ENCODE measurements at places on chromosomes 5 and 9.

GRCh38 chr5:40121236-40121635 lies 558.5 kb upstream of the PTGER4 start:
- no peak for DNase-seq

DNA sequence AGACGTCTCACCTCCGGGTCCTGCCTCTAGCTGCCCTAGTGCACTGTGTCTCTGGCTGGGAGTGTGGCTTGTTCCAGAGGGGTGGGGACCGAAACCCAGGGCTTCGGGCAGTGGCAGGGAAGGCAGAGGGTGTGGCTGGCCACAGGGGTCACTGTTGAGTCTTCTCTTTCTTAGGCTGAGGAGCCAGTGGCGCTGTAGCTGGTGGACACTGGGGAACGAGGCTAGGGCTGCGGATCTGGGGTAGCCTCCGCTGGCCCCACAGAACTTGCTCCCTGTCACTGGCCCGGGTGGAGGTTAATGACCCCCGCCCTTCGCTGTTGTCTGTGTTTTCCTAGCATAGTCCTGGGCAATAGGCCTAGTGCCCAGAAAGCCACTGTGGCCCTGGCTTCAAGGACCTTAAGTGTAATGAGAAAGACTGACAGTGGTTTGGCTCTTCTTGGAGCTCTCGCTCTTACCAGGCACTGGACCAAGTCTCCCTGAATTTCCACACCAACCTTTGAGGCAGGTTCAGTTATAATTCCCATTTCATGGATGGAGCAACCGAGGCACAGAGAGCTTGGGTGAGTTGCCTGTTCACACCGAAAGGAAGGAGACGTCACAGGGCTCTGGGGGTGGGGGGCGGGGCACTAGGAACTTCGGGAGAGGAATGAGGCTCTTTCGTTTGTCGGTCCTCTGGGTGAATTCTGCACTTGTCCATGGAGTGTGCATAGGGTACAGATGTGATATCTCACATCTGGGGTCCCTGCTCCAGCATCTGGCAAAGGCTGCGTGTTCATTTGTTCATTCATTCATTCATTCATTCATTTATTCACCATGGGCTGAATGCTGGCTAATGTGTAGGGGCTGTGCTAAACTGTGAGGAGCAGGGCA lies 4.8 kb upstream of the IER5L start:
- no peak for DNase-seq

- DNase-seq: peak; percentile 62
Measured at GRCh38 chr9:125428060-125428901, 166.7 kb downstream of the GAPVD1 start.

GRCh38 chr5:33235824-33236223 lies 204.9 kb upstream of the TARS1 start:
- DNase-seq: no peak

GRCh38 chr5:174448662-174449061 lies 275.7 kb upstream of the MSX2 start:
- DNase-seq: no peak

GRCh38 chr5:97888439-97888838 lies 705.4 kb upstream of the RIOK2 start:
- DNase-seq: no peak

DNA sequence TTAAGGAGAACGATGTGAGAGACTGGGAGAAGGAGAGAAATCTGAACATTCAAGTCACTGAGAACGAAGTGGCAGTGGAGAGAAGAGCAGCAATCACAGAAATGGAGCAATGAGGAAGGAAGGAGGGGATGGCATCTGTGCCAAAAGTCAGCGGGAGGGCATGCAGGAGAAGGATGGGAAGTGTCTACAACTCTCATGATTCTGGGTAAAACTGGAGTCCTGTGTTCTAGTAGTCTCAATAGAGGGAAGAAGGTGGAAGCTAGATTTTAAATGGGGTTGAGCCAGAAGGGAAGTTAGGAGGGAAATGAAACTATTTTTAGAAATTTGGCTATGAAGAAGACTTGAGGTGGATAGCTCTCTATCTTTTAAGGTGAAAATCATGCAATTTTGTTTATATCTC lies 39.1 kb upstream of the SPATA31C2 start:
- no peak for DNase-seq

- DNase-seq: no peak
Measured at GRCh38 chr5:101364469-101364868, 461.4 kb upstream of the ST8SIA4 start.

GRCh38 chr9:6232336-6232945 lies 16.8 kb downstream of the IL33 start:
- DNase-seq: no peak

- DNase-seq: no peak
Measured at GRCh38 chr9:94927762-94928670, 201.5 kb downstream of the AOPEP start.

DNA sequence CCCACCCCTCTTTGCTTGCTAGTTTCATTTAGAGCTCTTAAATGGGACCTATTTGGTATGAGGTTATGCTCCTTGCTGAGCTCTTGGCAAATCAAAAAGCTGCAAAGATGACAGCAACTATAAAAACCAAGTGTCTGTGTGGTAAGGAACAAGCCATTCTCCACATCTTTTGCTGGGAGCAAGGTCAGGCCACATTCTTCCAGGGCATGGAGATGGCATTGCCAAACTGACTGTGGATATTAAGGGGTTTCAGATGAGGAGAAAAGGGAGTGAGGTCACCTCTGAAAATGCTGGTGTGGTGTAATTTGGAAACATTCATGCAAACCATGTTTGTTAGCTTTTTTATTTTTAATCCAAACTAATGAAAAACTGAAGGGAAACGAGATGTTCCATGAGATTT lies 218.8 kb upstream of the IL12B start:
- no peak for DNase-seq

DNA sequence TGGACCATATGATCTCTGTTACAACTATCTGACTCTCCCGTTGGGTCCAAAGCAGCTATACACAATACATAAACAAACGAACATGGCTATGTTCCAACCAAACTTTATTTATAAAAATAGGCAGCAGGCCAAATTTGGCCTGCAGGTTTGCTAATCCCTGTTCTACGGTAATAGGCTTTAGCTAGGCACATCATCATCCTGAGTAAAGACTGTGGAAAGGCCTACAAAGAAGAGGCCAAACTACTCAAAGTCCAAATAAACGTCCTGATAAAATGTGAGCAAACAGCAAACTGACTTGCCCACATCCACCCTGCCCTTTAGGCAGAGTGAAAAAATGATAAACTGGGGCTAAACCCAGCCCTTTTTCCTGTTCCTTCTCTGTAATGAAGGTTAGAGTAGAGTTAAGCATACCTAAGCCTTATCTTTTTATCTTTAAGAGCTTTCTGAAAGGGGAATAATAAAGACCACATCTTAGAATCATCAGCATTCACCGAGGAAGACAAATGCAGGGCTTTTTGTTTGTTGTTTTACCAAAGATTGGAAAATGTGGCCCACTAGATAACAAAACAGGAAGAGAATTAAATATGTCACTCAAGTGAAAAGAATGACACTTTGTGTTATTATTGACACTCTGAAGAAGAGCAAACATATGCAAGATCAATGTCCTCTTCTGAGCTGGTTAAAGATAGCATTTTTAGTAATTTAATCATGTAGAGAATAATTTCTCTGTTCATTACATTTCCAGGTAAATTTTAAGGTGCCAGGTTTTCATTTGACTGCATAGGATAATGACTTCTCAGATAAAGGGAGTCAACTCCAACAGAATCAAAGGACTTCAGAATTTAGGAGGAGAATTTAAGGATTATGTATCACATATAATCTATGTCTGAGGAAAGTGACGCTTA lies 160.0 kb upstream of the GNA14 start:
- no peak for DNase-seq

DNA sequence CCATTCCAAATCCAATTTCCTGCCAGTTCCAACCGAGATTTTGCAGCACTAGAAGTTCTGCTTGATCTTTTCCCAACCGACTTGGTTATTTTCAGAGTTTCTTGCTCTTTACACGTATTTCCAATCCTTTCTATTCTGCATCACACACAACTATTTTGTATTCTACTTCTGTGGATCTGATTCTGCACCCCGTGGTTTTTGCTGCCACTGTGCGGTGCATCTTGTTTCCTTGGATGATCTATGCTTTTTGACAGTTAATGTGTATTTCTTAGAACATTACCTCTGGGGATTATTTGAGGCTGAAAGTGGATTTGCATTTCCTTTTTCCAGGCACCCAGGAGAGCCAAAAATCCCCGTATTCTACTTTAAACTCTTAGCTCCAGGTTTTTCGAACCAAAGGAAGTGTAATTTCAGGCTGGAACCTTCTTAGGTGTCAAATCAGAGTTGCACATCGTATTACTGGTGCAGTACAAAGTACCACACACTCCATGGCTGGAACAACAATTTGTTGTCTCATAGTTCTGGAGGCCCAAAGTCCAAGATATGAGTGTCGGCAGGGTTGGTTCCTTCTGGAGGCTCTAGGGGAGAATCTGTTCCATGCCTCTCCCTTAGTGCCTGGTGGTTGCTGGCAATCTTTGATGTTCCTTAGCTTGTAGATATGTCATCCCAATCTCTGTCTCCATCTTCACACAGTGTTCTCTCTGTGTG lies 14.7 kb upstream of the SARDH start:
- peak; percentile 4 for DNase-seq

DNA sequence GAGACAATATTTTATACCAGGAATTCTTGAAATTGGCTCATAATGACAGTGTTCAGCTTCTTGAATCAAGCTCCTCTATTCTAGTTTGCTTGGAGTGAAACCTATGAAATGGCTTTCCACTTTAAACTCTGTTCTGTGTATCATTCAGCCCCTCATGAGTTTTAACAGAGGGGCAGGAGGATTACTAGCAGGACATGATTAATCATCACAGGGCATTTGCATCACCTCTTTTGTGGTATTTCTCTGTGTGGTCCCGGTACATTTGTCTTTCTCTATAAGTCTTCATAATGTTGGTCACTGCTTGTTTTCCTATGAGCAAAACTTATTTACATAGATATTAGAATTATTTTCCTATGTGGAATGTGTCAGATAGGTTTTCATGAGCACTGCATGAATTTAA lies 21.2 kb downstream of the CAST start:
- DNase-seq: no peak

DNA sequence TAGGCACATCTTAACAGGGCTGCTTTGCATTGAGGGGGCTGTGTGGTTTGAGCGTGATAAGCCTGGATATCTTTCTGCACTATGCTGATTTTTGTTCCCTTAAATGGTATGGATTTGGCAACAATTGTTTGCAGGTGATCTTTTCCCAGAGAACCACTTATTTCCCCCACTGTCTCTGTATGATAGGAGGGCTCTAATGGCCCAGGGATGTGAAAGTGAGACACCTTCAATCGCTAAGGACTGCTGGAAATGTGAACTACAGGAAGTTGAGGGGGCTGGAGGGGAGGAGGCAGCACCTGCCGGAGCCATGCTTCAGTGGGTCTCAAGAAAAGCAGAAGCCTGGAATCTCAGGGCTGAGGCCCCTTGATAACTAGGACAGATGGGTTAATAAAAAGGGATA lies 29.4 kb downstream of the SYK start:
- no peak for DNase-seq

GRCh38 chr5:2147504-2148311 lies 265.0 kb upstream of the IRX4 start:
- DNase-seq: no peak

DNA sequence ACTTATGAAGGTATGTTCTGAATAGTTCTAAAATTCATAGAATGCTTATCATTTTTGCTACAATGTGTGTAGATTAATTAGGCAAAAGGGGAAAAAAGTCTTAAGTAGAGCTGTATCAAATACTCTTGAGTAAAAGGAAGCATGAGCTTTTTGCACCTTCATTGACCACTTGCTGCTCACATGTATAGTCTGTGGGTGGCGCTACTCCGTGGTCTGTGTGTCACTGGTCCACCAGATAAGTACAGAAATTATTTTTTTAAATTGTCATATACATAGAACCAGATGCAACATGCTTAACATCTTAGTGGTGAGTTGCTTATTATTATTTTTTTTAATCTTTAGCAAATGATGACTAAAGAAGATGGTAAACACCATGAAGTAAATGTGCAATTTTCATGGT lies 130.2 kb downstream of the MAN2A1 start:
- no peak for DNase-seq

- no peak for DNase-seq
Measured at GRCh38 chr9:77429928-77430327, 218.2 kb downstream of the GNA14 start.

DNA sequence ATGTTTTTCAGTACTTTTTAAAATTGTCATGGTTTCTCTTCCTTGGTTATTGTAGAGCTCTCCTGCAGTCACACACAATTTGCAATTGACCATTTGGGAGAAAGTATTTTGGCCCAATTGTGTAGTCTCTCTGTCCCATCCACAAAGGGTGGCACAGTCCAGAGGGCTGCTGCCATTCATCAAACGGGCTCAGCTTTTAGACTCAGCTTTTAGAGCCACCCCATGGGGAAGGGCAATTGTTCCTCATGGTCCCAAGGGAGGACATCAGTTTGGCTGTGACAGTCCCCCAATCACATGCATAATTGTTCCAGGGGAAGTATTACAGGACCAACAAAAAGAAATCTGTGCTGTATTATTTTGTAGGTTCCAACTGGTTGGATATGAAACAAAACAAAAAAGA lies 207.6 kb downstream of the ZNF462 start:
- DNase-seq: no peak

GRCh38 chr9:703392-703791 lies 138.1 kb upstream of the DMRT1 start:
- DNase-seq: no peak

- no peak for DNase-seq
Measured at GRCh38 chr5:107367939-107368338, 302.8 kb downstream of the EFNA5 start.

GRCh38 chr9:75487856-75488718 lies 399.8 kb downstream of the OSTF1 start:
- DNase-seq: no peak

GRCh38 chr5:158430166-158430797 lies 571.3 kb upstream of the CLINT1 start:
- DNase-seq: no peak

- DNase-seq: no peak
Measured at GRCh38 chr5:172584638-172585037, 56.4 kb upstream of the NEURL1B start.

- DNase-seq: no peak
Measured at GRCh38 chr5:33565324-33565723, 124.6 kb downstream of the TARS1 start.

- no peak for DNase-seq
Measured at GRCh38 chr5:93164690-93165089, 416.3 kb downstream of the NR2F1-AS1 start.

DNA sequence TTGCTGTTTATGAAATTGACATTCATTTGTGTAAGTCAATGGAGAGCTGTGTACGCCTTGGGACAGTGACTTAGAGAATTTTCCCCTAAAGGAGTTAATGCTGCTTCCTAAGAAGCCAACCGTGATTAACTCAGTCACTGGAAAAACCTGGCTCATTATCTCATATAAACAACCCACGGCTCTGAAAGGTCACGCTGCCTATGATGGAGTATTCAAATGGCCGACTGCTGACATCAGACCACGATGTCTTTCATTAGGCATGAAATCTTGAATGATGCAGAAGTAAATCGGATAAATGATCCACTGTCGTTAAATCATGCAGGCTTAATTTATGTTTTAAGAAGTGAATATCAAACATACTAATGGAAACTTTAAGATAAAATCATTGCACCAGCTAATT lies 603.7 kb downstream of the RAB3C start:
- DNase-seq: no peak

Data from stimulated activated CD8-positive, alpha-beta memory T cell treated with anti-CD3 and anti-CD28 coated beads, Interleukin-4, amount 100 ng/mL, for 48 hours (primary cell).